ENCODE measurements at places on chromosomes 13 and 19.

GRCh38 chr19:49436381-49437017 lies 4.8 kb downstream of the SLC17A7 start:
- no peak for DNase-seq

DNA sequence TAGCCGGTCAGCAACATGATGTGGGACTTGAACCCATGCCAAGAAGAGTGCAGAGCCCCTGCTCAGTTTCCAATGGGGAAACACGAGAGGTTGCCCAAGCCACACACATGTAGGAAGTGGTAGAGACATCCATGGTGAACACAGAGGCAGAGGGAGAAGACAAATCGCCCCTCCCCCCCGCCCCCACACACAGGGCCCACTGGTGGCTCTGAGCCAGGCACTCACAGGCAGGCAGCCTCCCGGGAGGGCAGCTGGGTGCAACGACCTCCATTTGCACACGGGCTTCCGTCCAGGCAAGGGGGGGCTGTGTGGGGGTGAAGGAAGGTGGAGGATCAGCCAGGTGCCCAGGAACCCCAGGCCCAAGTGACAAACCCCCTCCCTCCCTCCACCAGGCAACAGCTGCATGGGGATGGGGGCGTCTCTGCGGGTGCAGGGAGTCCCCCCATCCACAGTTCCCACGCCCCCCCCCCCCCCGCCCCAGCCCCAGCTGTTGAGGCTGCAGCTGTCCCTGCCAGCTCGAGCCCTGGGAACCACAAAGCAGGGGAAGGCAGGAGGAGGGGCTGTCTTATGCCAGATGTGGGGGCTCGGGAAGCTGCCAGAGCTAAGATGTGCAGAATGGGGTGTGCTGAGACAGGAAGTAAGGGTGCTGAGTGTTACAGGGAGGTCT lies 3.4 kb downstream of the NOTCH3 start:
- no peak for DNase-seq

- DNase-seq = no peak
These were observed 144.1 kb downstream of the PAN3 start for GRCh38 chr13:28282451-28282850.

GRCh38 chr19:47428177-47428894 lies 9.0 kb upstream of the MEIS3 start:
- peak; percentile 67 for DNase-seq

- DNase-seq = no peak
These were observed 2.9 kb downstream of the LAMP1 start for GRCh38 chr13:113299951-113300350.

GRCh38 chr13:105008604-105009003 lies 1526.9 kb downstream of the EFNB2 start:
- DNase-seq = no peak

- no peak for DNase-seq
These were observed 258.6 kb upstream of the DACH1 start for GRCh38 chr13:72125561-72125960.

DNA sequence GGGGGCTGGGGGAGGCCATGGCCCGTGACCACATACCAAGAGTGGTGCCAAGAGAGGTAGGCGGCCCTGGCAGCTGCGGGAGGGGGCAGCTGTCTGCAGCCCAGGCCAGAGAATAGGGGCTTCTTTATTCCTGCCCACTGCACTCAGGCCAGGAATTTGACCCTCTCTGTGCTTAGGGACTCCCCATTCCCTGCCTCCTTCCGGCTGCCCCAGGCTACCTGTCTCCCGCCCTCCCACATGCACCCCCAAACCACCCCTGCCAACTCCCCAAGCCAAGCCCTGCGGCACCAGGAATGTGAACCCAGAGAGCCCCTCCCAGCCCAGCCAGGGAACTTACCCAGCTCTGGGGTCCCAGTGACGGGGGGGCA lies 687 bp downstream of the PLEKHA4 start:
- no peak for DNase-seq

DNA sequence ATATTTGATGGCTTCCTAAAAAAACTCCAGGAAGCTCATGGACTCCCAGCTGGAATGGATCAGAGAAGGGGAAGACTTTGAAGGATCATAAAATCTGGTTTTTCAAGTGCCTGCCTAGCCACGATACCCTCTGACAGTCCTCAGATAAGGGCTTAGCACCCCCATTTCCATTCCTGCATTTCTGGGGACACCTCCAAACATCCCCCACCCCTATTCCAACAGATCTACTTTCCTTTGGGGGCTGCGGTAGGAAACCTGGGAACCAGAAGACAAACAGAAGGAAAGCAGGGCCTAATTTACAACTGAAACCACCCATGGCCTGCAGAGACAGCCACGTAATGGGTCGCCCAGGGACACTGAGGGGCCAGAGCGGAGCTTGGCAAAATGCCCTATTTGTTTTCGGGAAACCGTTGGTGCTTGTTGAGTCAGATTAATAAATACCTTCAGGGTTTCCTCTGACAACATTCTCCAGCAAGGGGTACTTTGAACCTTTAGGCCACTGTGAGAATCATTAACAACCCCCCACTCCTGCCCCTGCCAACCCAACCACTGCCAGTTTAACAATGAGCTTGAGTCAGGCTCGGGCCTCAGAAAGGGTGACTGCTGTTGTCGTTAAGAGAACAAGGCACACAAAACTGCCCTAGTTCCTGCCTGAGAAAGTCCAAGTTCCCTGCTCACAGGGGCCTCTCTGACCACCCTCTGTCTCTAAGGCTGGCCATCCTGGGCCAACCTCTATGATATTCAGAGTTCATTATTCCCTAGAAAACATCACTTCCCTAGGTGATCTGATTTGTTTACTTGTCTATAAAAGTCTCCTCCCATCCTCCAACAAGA lies 23.5 kb downstream of the RHPN2 start:
- DNase-seq = no peak

All from activated CD4-positive, alpha-beta T cell treated with anti-CD3 and anti-CD28 coated beads for 1 hour (primary cell).